ENCODE measurements at places on chromosomes 2 and 18.

GRCh38 chr2:165893556-165893955 lies 60.0 kb downstream of the TTC21B start:
- DNase-seq = no peak

DNA sequence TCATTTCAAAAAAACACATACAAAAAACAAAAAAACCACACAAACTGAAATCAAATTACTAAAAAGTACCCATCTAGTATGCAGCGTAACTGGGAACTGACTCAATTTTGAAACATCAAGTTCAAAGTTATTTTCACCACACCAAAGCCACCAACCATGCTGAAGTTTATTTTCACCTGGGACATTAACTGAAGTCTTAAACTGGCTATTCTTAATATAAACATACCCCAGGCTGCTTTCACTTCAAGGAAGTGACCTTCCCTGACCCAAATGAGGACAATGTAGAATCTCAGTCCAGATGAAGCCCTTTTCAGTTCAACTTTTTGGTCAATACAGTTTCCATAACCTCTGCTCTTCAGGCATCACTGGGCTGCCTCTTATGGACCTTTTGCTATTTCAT lies 84.6 kb downstream of the PIGN start:
- peak; percentile 34 for DNase-seq

DNA sequence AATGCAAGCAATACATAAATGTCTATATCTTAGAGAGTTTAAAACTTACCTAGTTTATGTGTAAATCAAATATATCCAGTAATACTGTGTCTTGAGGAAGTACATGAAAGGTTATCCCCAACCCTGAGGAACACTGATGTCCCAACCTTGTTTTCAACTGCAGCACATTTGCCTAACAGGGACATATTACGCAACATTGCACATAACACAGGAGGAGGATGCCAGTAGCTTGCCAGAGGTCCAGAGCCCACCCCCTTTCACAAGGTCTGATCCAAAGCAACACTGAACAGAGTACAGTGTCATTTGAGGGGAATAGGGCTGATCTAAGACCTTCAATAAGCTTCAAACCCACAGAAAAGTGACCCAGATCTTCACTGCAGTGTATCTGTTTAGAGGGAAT lies 678.5 kb downstream of the ARHGAP15 start:
- no peak for DNase-seq

GRCh38 chr18:42113529-42114191 lies 158.6 kb downstream of the PIK3C3 start:
- DNase-seq = no peak

GRCh38 chr18:73597832-73598615 lies 549.6 kb downstream of the FBXO15 start:
- DNase-seq = no peak

GRCh38 chr2:119198240-119198840 lies 25.3 kb upstream of the STEAP3 start:
- DNase-seq = no peak

DNA sequence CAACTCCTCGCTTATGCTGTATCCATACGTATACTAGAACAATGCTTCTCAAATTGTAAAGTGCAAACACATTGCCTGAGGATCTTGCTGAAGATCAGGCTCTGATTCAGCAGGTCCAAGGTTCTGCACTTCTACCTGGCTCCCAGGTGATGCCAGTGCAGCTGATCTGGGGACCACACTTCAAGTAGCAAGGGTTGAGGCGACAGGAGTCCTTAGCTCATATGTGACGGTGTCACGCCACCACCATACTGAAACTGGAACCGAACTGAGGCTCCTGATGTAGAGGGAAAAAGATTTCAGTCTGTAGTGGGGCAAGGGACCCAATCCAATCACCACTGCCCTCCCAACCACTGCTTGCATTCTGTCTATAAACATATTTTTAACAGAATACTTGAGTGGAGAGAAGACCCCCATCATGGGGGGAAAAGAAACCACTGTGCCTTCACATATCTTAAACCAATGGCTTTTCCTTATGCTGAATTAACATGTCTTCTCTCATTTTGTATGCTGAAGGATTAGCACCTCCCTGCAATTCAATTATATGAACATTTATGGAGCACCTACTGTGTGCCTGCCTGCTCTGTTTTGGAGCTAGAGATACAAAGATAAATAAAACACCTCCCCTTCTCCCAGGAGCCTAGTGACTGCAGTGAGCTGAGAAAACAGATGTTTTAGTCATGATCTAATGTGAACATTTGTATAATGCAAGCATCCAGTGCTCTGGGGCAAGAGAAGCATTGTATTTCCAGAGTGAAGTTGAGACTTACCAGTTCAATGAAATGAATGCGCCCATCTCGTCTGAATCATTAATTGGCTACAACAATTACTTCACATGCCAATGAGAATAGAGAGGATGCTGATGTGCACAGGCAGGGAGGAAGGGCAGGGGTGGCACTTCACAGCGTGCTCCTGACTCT lies 6.6 kb upstream of the ASAP2 start:
- no peak for DNase-seq

DNA sequence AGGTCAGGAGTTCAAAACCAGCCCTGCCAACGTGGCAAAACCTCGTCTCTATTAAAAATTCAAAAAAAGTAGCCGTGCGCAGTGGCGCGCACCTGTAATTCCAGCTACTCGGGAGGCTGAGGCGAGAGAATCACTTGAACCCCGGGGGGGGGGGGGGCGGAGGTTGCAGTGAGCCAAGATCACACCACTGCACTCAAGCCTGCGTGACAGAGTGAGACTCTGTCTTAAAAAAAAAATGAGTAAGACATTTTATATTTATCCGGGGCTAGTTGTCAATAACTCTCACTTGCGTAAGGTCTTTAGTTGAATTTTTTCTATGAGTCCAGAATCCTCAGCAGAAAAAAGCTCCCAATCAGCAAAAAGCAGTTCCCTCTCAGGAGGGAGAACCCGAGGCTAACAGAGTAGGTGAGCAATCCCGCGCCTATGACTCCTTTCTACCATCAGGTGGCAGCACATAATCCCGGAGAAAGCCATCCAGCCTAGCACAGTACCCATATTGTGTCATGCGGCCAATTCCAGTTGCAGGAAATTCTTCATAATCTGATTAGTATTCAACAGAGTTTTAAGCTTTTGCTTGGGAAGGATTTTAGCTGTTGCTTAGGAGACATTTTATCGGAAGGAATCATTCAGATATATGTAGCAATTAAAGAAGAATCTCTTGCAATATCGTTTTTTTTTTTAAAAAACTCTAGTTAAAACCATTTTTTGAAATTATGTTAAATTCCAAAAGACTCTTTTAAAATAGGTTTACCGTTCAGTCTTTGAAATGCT lies 11.9 kb upstream of the CRYGA start:
- DNase-seq = no peak

DNA sequence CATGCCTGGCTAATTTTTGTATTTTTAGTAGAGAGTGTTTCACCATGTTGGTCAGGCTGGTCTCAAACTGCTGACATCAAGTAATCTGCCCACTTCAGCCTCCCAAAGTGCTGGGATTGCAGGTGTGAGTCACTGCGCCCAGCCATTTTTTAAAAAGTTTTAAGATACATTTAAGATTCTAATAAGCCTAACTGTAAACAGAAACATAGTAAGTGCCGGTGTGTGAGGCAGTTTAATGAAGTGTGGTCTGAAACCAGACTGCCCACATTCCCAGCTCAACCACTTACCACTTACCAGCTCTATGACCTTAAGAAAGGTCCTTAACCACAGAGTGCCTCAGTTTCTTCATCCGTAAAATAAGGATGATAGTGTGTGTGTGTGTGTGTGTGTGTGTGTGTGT lies 42.4 kb downstream of the TMEM237 start:
- DNase-seq = no peak
